ENCODE measurements at places on chromosomes 12 and 14. TPM values are rescaled to one million over a fixed set of nuclear protein-coding genes. Genes with fewer than 3 reads are reported as not detected.

DNA sequence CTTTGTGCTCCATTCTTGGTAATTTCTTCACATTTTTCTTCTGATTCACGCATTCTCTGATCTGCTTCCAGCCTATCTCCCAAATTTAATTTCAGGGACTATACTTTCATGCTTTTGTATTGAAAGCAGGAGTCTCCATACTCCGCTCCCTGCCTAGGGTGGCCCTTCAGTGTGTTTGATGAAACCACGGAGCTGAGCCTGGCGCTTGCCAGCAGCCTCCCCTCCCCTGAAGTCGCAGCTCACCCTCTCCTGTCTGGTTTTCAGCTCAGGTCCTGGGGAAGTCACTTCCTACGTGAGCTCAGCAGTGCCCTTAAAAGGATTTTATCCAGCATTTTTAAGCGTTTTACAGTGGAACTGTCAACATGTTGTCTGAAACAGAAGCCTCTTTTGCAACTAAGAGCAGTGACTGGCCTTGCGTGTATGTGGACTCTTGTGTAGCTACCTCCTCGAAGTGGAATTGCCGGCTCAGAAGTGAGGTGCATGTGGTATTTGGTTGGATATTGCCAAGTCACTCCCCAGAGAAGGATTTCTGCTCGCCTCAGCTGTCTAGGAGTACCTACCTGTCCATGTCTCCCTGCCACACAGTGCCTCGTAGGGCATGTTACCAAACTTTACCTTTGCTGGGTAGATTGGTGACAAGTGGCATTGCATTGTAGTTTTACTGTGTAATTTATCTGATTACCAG is 78.5 kb downstream of the TESC start:
- H3K4me3 ChIP-seq, result no peak overlapping the region
- H3K4me1 ChIP-seq, result no peaks in the 10 kb centered on the region
- no peaks in the 10 kb centered on the region for H3K27me3 ChIP-seq
- H3K27ac ChIP-seq, result no peak overlapping the region
- DNase-seq, result no peak
- no peaks in the 10 kb centered on the region for H3K36me3 ChIP-seq

DNA sequence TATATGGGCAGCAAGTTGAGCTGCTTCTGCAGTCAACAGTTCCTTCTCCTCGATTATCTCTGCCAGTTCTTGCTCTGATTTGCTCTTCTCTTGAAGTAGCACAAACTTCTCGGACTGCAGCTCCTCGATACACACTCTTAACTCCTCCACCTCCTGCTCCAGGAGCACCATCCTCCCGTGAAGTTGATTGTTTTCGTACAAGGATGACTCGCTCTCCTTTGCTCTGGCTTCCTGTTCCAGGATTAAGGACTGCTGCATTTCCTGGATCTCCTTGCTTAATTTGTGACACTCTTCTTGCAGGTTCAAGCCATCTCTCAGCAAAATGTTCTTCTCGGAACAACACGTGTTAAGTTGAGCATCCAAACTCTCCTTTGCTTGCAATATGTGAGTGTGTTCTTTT is 56.2 kb upstream of the VPS33A start:
- H3K4me1 ChIP-seq, result peaks cover 2% of the 10 kb centered on the region
- H3K4me3 ChIP-seq, result no peak overlapping the region
- H3K36me3 ChIP-seq, result peaks cover 11% of the 10 kb centered on the region
- H3K27ac ChIP-seq, result no peak overlapping the region

DNA sequence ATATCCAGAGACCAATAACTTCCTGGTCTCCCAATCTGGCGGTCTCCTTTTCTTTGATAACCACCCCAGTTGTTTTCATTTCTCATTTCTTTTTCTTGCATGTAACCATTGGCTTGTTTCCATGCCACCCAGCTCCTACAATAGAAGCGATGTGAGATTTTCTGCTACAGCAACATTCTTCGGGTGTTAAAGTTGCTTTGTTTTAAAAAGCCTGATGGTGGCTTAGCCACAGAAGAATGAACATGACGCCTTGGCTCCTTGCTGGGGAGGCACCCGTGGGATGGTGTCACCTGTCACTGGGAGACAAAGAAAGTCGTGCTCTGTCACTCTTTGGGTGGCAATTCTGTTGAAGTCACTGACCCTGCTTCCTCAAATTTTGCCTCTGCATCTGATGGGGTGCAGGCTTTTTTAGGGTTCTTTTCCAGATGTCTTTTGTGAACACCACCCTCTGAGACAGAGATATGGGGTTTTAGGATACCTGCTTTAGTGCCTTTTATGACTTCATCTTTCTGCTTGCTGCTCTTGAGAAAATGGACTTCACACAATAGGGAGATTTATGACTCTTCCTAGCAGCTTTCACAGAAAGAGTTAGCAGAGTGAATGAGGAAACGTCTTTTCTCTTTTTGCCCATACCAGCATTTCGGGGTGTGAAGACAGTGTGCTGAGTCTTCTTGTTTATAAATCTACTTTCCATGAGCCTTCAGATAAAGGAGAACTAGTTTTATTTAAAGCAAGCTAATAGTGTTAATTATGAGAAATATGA is 265.3 kb upstream of the TBX3 start:
- no peaks in the 10 kb centered on the region for H3K27me3 ChIP-seq
- no peak overlapping the region for H3K27ac ChIP-seq
- no peak for DNase-seq
- no peak overlapping the region for H3K4me3 ChIP-seq

DNA sequence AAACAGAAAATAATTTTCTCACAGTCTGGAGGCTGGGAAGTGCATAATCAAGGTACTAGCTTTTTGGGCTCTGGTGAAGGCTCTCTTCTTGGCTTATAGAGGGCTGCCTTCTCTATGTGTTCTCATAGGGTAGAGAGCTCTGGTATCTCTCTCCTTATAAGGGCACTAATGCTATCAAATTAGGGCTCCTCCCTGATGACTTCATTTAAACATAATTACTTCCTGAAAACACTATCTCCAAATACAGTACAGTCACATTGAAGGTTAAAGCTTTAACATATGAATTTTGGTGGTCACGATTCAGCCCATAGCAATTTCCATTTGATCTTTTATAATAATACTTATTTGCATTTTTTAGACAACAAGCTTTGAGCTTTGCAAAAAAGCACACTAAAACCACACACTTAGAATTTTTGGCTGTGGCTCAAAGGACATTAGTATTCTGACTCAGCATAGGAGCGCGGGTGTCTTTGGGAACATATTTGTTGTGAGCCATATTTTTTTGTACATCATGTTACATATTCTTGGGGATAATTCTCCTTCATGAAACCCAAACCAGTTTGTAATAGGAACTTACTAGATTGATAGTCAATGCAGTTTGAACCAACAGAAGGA is 808.1 kb upstream of the FBXO33 start:
- H3K4me1 ChIP-seq, result no peaks in the 10 kb centered on the region
- no peaks in the 10 kb centered on the region for H3K36me3 ChIP-seq
- H3K27me3 ChIP-seq, result no peaks in the 10 kb centered on the region
- DNase-seq, result no peak
- no peak overlapping the region for H3K27ac ChIP-seq

GRCh38 chr14:100201701-100202100 is 37.2 kb upstream of the YY1 start:
- no peaks in the 10 kb centered on the region for H3K4me1 ChIP-seq
- no peak overlapping the region for H3K4me3 ChIP-seq
- H3K27me3 ChIP-seq, result no peaks in the 10 kb centered on the region
- H3K27ac ChIP-seq, result no peak overlapping the region
- no peak for DNase-seq

- no peaks in the 10 kb centered on the region for H3K27me3 ChIP-seq
- H3K4me1 ChIP-seq, result no peaks in the 10 kb centered on the region
- no peaks in the 10 kb centered on the region for H3K36me3 ChIP-seq
- no peak overlapping the region for H3K27ac ChIP-seq
Measured at GRCh38 chr12:58489394-58489793, 430.9 kb downstream of the LRIG3 start.

DNA sequence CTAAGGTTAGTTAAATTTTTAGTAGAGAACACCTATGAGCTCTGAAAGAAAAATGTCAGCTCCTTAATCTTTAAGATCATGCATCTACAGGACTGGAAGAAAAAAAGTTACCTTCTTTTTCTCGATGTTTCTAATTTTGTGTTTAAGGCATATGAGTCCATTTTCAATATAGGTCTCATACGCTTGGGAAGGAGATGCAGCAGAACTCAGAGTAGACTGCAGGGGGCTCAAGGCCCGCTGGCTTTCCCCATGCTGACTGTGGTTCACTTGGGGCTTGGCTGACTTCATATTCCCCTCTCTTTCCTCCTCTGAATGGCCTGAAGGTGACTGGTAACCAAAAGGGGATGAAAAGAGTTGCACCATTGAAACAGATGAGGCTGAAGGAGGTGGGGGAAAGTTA is 1.5 kb downstream of the CAPRIN2 start:
- peaks cover 5% of the 10 kb centered on the region for H3K4me1 ChIP-seq
- H3K27me3 ChIP-seq, result no peaks in the 10 kb centered on the region
- no peak for DNase-seq
- H3K36me3 ChIP-seq, result no peaks in the 10 kb centered on the region
- H3K4me3 ChIP-seq, result no peak overlapping the region

- no peak overlapping the region for H3K27ac ChIP-seq
- H3K27me3 ChIP-seq, result no peaks in the 10 kb centered on the region
- H3K4me1 ChIP-seq, result no peaks in the 10 kb centered on the region
- no peak overlapping the region for H3K4me3 ChIP-seq
- DNase-seq, result no peak
Measured at GRCh38 chr12:1811281-1811947, 9.0 kb upstream of the LRTM2 start.

DNA sequence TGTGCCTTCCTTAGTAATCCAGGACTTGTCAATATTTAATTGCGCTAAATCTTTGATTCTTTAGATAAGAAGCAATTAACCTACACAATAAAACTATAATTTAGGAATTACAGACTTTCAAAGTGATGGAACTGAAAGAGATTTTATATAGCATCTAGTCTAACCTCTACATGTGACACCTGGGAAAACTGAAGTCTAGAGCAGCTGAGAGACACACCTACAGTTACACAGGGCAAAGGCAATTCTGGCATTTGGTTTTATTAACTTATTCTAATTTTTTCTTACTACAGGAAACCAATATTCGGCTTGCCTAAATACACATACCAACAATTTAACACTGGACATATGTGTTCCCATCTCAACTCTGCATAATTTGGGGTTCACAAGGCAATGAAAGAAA is 196.5 kb downstream of the STXBP6 start:
- no peak overlapping the region for H3K4me3 ChIP-seq
- no peaks in the 10 kb centered on the region for H3K36me3 ChIP-seq
- H3K27me3 ChIP-seq, result no peaks in the 10 kb centered on the region
- no peaks in the 10 kb centered on the region for H3K4me1 ChIP-seq

- no peak overlapping the region for H3K27ac ChIP-seq
- H3K4me3 ChIP-seq, result no peak overlapping the region
- H3K36me3 ChIP-seq, result no peaks in the 10 kb centered on the region
- H3K27me3 ChIP-seq, result no peaks in the 10 kb centered on the region
Measured at GRCh38 chr12:105725054-105725453, 394.6 kb downstream of the C12orf75 start.

DNA sequence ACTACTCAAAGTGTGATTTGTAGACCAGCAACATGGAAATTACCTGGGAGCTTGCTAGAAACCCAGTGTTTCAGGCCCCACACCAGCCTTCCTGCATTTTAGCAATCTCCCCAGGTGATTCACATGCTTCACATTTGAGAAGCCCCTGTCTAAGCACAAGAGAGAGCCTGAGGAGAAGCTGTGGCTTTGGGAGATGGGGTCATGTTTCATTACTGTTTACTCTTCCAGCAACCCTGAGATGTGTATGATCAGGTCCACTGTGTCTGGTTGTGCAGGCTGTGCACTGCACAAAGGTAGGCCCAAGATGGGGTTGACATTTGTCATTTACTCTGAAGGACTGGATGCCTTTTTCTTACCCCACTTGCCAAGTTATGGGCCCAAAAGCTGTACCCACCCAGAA is 190.1 kb downstream of the SLC41A2 start:
- no peak for DNase-seq
- H3K4me3 ChIP-seq, result no peak overlapping the region
- H3K27me3 ChIP-seq, result no peaks in the 10 kb centered on the region
- H3K27ac ChIP-seq, result no peak overlapping the region
- no peaks in the 10 kb centered on the region for H3K36me3 ChIP-seq

GRCh38 chr12:4630262-4630661 is 18.6 kb downstream of the AKAP3 start:
- no peak overlapping the region for H3K4me3 ChIP-seq
- H3K36me3 ChIP-seq, result no peaks in the 10 kb centered on the region
- H3K27ac ChIP-seq, result no peak overlapping the region
- H3K27me3 ChIP-seq, result no peaks in the 10 kb centered on the region

- no peak overlapping the region for H3K4me3 ChIP-seq
- H3K36me3 ChIP-seq, result no peaks in the 10 kb centered on the region
- no peaks in the 10 kb centered on the region for H3K4me1 ChIP-seq
- no peak overlapping the region for H3K27ac ChIP-seq
- DNase-seq, result no peak
Measured at GRCh38 chr12:30153981-30154380, 370.2 kb upstream of the TMTC1 start.

DNA sequence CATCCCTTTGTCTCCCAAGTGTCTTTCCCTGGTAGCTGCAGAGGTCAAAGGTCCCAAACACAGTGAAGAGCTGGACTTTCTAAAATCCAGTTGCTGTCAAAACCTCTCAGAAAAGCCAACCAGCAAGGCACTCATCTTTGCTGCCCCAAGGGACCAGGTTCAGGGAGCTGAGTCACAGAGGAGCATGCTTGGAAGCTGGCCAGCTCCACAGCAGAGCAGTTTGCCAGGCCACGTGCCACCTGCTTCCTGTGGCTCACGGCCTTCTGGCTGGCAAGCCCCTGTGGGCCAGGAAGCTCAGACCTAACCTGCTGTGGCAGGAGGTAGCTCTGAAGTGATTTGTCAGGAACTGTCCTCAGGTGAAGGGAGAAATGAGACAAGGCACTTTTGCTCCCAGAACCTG is 3.6 kb downstream of the ISCU start:
- H3K4me1 ChIP-seq, result no peaks in the 10 kb centered on the region
- H3K27me3 ChIP-seq, result no peaks in the 10 kb centered on the region
- H3K27ac ChIP-seq, result peak overlapping the region; percentile 30
- H3K4me3 ChIP-seq, result no peak overlapping the region
- peak; percentile 88 for DNase-seq

DNA sequence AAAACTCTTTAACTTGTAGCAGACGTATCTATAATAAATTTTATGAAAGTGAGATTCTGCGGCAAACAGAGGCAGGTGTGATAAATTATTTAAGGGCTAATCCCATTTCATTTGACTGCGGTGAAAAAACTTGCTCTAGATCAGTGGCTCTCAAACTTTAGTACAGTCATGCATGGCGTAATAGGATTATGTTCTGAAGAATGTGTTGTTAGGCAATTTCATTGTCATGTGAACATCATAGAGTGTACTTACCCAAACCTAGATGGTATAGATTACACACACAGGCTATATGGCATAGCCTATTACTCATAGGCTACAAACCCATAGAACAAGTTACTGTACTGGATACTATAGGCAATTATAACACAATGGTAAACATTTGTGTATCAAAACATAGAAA is 83.7 kb downstream of the HEATR5A start:
- H3K27ac ChIP-seq, result no peak overlapping the region
- no peaks in the 10 kb centered on the region for H3K27me3 ChIP-seq

DNA sequence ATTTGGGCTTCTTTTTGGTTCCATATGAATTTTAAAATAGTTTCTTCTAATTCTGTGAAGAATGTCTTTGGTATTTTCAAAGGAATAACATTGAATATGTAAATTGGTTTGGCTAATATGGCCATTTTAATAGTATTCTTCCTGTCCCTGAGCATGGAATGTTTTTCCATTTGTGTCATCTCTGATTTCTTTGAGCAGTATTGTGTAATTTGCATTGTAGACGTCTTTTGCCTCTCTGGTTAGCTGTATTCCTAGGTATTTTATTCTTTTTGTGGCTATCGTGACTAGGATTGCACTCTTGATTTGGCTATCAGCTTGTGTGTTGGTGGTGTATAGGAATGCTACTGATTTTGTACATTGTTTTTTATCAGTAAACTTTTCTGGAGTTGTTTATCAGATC is 601.9 kb downstream of the SNAPC1 start:
- no peaks in the 10 kb centered on the region for H3K27me3 ChIP-seq
- no peak overlapping the region for H3K4me3 ChIP-seq
- no peak for DNase-seq
- H3K27ac ChIP-seq, result no peak overlapping the region
- H3K36me3 ChIP-seq, result no peaks in the 10 kb centered on the region

AKAP6 gene
- total RNA-seq, result 79.3 TPM

COL2A1 gene
- total RNA-seq, result not detected

All from aorta (tissue), 5 donors.